ENCODE measurements at places on chromosomes 12 and 14.
A peak's percentile ranks its signal among the peaks of the same experiment; 100 is the strongest.

GRCh38 chr12:111773801-111774551 is 7.2 kb downstream of the ALDH2 start:
- DNase-seq, result no peak

DNA sequence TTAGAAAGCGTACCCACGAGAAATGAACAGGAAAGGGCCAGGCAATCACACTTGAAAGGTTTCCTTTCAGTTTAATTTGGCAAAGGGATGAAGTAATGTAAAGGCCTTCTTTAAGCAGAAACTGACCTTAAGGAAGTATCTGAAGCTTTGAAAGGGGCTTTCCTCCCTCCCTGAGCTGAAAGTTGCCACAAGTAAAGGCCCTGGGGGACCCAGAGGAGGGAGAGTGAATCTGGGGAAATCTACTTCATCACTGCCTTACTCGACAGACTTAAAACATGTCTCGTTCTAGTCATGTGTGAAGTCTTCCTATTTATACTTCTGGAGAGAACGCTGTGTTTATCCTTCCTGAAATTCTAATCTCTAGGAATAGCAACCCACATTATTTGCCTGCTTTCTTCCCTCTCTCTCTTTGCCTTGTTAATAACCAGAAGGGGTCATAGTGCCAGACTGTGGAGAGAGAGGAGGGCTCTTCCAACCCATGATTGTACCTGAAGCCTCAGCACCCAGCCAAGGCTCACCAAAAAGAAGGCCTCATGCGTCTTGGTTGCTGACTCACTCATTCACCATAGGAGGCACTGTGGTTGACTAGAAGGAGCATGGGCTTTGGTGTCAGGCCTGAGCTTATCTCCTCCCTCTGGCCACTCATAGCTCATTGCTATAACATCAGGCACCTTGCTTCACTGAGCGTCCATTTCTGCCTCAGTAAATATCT is 10.2 kb upstream of the GPX2 start:
- DNase-seq, result no peak

- DNase-seq, result no peak
These were observed 62.1 kb downstream of the ATG14 start for GRCh38 chr14:55349565-55349964.

DNA sequence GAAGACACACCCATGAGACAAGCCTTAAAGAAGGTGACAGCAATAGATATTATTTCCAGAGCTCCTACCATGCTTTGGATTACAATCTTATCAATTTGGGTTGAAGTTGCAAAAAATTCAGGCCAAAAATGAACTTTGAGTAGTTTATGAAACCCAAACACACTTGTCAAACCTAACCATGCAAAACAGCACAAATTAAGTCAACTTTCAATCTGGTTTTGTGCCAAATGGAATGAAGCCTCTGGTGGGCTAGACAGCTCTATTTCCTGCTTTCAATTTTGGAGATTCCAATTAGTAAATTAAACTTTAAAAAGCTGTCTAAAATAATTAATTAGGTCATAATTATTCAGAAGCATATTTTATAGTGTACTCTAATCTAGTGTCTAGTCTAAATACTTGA is 203.4 kb downstream of the SYT1 start:
- no peak for DNase-seq

- no peak for DNase-seq
These were observed 14.6 kb downstream of the CMKLR1 start for GRCh38 chr12:108324351-108325017.

DNA sequence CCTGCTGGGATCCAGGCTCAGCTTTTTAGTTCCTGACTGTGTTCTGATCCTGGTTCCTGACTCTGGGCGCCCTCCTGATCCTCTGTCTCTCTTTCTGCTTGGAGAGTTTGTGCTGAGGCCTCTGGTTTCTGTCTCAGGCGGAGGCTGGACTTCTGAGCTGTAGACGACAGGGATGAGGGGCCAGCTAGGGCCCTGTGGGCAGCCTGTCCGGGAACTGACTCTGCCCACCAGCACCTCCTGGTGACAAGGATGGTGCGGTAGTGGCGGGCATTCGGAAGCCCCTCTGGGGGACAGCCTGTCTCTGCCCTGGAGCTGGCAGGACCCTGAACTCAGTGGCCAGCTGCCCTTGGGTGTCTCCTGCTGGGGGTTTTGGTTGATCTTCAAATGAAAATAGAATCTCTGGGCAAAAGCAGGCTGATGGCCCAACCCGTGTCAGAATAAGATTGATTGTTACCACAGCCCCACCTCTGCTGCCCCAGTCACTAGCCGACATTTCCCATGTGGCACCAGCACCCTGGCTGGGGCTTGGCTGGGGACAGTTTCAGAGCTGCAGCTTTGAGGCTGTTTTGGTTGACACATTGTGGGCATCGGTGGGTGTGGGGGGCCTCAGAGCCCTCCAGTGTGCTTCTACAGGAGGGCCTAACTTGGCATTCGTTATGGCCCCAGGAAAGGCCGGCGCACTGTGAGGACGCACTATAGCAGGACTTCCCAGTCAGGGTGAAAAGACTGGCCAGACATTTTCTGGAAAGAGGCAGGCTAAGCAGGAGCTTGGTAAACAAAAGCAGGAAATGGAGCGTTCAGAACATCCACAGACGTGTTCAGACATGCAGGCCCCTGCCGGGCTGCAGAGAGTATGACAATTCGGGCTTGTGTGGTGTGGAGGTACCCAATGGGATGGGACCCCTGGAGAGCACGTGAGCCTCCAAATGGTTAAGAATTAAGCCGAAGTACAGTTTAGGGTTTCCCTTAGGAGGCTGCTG is 16.2 kb downstream of the KRT80 start:
- no peak for DNase-seq

- DNase-seq, result no peak
These were observed 145.0 kb downstream of the AACS start for GRCh38 chr12:125210104-125210755.

- no peak for DNase-seq
These were observed 75.7 kb downstream of the PITPNM2 start for GRCh38 chr12:123075087-123075645.

GRCh38 chr14:102885737-102886447 is 36.6 kb upstream of the AMN start:
- no peak for DNase-seq

GRCh38 chr14:64508215-64508776 is 3.7 kb downstream of the ZBTB1 start:
- no peak for DNase-seq

DNA sequence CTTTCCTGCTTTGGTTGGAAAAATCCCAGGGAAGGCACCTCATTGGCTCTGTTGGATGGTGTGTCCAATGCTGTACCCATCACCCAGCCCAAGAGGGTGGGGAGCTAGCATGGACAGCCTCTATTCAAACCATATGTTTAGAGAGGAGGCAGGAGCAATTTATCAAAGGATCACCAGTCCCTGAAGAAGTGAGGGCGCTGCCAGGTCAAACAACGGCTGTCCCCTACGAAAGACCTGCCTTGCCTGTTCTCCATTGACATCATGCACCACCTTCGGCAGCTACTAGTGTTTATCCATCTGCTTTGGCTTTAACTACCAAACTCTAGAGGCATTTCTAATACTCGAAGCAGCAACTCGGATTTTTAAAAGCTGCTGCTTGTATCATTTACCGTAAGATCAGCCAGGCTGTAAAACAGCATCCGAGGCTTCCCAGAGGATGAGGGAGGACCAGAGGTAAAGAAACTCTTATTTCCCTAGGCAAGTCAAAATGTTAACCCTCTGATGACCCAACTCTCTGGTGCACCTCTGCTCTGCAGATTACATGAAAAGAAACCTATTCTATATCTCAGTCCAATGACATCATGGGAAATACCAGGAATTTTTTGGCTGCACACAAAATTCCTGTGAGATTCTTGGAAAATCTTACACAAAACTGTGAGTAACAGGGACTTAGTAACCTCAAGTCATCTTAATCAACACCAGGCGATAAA is 720.9 kb upstream of the TBX3 start:
- DNase-seq, result no peak

- no peak for DNase-seq
These were observed 115.7 kb upstream of the MDM1 start for GRCh38 chr12:68447797-68448260.

DNA sequence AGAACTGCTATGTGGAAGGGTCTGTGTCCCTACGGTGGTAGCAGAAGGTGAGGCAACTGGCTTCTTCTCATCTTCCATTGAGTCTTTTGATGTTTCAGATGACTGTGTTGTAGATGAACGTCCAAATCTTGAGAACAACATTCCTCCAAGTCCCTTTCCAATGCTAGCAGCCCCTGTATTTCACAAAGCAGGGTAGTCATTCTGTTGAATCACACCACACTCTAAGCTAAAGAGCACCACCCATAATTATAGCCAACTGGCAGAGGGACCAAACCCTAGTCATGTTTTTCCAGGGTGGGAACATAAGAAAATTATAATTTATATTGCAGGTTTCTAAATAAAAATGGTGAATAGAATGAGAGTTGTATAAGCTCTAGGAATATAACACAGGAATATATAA is 98.7 kb downstream of the DDHD1 start:
- no peak for DNase-seq

DNA sequence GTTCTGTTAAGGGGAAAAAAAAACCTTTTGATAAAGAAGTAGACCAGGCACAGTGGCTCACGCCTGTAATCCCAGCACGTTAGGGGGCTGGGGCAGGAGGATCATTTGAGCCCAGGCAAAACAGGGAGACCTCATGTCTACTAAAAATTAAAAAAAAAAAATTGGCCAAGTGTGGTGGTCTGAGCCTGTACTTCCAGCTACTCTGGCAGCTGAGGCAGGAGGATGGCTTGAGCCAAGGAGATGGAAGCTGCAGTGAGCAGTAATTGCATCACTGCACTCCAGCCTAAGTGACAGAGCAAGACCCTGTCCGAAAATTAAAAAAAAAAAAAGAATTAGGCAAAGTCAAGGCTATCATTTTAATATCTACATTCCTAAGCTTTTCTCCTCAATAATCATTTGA is 124.8 kb upstream of the CPM start:
- no peak for DNase-seq

DNA sequence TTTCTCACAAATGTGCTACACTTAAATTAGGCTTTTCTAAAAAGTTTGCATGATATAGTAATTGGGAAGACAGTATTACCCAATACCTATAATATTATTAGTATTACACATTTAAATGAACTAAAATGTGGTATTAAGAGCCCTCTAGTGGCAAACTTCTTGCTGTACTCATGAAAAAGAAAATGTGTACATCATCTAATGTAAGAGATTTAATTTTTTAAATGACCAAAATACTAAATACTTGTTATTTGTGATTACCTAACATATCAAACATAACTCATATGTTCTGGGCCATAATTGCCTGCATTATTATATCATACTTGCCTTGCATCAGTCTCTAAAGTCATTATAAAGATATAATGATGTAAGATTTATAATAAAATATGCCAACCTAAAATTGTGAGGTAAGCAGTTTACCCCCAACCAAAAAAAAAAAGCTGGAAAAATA is 64.2 kb downstream of the DNAI7 start:
- DNase-seq, result no peak

DNA sequence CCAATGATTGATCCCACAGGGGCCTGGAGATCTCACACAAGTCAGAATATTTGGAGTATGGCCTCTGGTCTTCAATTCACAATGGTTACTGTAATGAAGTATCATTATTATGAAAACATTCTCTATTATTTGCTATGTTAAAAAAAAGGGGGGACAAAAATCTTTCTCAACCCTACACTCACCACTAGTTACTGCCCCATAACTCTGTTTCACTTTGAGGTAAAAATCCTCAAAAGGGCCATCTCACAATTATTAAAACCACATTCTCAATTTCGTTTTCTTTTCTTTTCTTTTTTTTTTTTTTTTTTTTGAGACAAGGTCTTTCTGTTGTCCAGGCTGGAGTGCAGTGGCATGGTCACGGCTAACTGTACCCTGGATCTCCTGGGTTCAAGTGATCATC is 59.6 kb upstream of the KCNC2 start:
- no peak for DNase-seq

DNA sequence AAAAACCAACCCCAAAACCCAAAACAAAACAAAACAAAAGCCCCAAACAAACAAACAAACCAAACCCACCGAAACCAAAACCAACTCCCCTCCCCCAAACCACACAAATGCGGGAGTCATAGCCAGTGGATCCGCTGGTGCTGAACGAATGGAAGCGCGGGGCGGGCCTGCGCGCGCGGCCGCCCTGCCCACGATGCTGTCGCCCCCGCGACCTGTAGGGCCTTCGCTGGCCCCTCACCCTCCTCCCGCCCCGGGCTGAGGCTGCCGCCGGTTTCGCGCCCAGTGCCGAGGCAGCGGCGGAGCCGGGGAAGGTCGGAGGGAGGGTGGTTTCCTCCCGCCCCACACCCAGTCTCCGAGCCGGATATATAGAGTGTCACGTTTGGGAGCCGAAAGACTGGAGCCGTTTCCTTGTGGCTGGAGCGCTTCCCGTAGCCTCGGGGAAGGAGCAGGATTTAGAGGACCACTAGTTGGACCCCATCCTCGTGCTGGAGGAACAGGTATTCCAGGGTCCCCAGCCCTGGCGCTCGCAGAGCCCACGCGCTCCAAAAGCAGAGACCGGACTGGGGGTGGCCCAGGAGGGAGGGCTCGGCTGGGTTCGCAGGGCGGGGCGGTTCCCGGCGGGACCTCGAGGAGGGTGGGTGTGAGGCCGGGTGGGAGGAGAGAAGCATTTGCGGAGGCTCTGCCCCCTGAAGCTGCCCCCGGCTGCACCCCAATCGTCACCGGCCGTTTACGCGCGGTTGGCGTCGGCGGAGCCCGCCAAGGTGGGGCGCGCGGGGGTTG is at the start of gene FAR2:
Gene FAR2, plus strand, starts transcription at position 368 of the 780 bp plus-strand sequence. CDS start 121,172 bp downstream, outside the sequence.
- DNase-seq, result peak; percentile 84

- no peak for DNase-seq
These were observed 242.2 kb downstream of the SPTSSA start for GRCh38 chr14:34219661-34220377.

GRCh38 chr14:33369972-33370371 is 431.3 kb downstream of the NPAS3 start:
- no peak for DNase-seq

GRCh38 chr12:8890313-8891085 is 23.8 kb upstream of the PHC1 start:
- peak; percentile 71 for DNase-seq

GRCh38 chr12:19234981-19235871 is 105.7 kb downstream of the PLEKHA5 start:
- DNase-seq, result no peak

All from left forelimb (tissue), 1 donor.